ENCODE measurements at places on chromosomes 7 and 10.

GRCh38 chr10:76403912-76404311 lies 972.5 kb downstream of the LRMDA start:
- DNase-seq: peak; percentile 10

DNA sequence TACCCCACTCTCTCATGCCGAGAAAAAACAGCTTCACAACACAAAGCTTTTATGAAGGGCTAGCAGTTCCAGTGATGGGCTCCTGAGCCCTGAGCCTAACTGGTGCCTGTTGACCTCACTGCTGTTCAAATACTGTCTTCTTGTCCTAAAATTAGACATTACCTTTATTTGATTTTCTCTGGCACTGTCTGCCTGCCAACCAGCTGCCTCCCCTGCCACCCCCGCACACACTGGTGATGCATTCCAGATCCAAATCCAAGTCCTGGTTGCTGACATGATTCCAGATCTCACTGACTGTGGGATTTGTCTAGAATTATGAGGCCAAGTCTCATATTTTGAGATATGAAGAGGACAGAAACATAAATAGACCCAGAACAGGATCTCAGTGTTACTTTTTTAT lies 816.2 kb downstream of the NRG3 start:
- no peak for DNase-seq

GRCh38 chr7:1886361-1887064 lies 216.4 kb downstream of the ELFN1 start:
- DNase-seq: no peak

- no peak for DNase-seq
Measured at GRCh38 chr10:44993226-44993921, 7.3 kb upstream of the ZNF22 start.

- peak; percentile 32 for DNase-seq
Measured at GRCh38 chr10:105658696-105659095, 1017.6 kb downstream of the SORCS3 start.

DNA sequence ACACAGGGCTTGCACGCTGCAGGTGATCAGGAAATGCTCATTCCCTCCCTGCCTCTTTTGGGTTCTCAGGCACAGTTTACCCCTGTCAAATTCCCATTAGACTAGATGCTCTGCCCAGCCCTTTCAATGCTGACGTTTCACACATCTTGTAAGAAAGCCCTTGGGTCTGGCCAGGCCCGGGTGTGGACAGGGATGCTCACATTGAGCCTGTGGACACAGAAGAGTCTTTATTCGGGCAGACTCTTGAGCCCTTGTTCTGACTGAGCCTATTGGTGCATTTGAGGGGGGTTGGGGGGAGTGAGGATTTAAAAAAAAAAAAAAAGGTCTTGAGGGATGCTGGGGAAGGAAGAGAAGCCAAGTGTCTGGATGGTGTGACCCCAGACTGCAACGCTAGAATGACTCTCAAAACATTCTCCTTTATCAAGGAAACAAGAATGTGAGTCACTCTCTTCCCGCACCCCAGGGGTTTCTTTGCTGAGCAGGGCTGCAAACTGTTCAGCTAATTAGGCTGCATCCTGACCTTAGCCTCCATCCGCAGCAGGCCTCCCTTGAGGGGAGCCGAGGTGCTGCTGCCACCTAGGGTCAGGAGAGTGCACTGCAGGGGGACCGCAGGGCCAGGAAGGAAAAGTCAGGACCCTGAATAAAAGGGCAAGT lies 53.6 kb upstream of the TMEM72 start:
- DNase-seq: peak; percentile 94

GRCh38 chr10:5659702-5660528 lies 6.5 kb downstream of the ASB13 start:
- peak; percentile 88 for DNase-seq

DNA sequence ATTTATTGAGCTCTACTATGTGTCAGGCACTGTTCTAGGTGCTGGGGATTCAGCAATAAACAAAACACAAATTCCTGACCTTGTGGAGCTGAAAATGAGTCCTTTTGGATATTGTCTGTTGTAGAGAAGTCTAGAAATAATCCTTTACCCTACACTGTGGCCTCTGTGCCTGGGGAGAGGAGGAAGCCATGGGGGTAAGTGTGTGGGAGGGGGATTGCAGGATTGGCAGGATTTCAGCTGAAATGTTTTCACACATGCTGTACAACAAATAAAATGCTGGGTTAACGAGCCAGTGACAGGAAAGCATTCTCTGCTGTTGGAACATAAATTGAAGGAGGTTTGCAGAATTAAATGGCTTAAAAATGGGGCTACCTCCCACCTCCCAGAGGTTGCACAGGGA lies 189.4 kb downstream of the FANK1 start:
- DNase-seq: no peak

- no peak for DNase-seq
Measured at GRCh38 chr10:31073996-31074721, 42.5 kb upstream of the ZNF438 start.

GRCh38 chr7:94368371-94368791 lies 26.3 kb upstream of the COL1A2 start:
- DNase-seq: peak; percentile 58

DNA sequence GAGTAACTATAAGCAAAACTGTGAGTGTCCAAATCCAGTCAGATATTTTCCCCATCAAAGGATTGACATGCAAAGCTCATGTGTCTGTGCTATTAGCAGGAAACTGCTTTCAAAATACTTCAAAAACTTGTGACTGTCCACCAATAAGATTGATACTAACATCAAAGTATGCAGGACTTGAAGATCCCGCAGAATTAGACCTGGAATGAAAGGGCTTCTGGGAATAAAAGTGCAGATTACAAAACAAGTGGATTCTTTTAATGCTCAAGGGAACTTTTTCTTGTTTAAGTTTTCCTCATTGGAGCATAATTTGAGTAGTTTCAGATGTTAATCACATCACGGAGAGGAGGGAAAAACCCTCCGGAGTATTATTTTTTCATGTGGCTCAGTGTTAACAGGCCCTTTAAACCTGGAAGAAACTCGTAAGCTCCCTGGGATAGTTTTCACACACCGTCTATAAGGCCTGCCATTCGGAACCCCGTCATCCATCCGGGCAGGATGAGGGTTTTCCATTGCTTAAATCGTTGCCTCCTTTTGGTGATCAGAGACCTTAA lies 33.9 kb upstream of the MKX start:
- no peak for DNase-seq

DNA sequence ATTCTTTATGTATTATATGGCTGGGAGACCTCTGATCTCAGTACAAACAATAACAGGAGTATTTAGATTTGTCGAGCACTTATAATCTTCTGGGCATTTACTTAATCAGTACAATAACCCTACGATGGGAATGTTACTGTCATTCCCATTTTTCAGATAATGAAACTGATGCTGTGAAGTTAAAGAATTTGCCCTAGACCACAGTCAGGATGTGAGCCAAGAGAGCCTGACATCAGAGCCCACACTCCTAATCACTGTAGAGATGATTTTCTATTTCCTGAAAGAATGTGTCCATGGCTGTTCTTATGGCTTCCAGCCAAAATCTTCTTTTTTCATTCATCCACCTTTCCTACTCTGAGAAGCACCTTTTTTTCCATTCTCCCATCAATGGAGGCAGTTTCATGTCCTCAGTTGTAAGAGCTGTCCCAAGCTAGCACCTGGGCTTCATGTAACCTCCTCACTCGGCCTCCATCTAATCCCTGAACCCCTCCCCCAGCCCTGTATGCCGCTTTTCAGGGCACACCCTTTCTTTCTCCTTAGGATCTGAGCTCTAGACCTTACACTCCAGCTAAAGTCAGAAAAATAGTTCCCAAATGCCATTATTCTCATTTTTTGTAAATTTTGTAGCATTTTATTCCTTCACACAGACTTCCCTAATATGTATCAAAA lies 12.2 kb upstream of the CAV1 start:
- peak; percentile 76 for DNase-seq

- DNase-seq: no peak
Measured at GRCh38 chr7:128874140-128875031, 11.7 kb downstream of the ATP6V1F start.

DNA sequence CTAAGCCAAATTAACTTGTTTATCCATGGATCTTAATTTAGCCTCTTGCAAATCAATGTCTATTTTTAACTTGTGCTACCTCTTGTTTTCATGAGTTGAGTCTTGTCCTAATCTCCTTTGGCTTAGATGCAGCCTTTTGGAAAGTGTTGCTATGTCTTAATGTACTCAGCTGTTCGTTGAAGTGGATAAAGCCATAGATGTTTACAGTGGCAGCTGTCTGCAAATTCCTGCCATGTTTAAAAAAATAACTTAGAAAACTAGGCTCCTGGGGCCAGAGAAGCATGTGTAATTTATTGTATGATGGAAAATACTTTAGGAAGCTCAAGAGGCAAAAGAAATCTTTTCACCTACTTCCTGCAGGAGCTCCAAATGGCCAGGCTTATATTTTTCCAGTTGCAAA lies 253.1 kb upstream of the RHOBTB1 start:
- DNase-seq: no peak

GRCh38 chr7:100190048-100190711 lies 12.5 kb downstream of the STAG3 start:
- peak; percentile 63 for DNase-seq

DNA sequence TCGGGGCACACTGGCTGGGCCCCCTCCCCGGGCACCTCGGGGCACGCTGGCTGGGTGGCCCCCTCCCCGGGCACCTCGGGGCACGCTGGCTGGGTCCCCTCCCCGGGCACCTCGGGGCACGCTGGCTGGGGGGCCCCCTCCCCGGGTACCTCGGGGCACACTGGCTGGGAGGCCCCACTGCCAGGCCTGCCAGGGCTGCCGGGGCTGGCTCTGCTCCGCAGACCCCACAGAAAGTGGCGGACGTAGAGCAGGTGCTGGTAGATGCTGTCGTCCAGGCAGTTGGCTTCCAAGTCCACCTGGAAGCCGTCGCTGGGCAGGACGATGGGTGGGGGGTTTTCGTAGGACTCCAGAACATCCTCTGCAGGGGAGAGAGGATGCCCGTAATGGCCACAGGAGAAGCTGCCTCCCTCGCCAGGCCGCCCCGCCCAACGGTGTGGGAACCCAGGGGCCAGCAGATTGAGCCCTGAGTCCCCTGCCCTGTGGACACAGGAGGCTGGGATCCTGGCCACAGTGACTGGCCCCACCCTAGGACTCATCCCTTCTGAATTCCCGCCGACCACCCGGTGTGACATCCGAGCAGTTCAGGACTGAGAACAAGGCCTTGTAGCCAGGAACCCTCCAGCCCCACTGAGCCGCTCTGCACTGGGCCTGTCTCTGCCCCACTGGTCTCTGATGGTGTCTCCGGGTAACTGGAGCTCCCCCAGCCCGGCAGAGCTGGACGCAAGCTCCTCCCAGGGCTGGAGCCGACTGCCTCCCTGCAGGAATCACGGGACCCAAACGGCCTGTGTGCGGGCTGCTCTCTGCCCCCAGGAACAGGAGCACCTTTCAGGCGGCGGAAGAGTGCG lies 28.2 kb downstream of the AP5Z1 start:
- no peak for DNase-seq

GRCh38 chr10:42783181-42783549 lies 570 bp downstream of the BMS1 start:
- DNase-seq: peak; percentile 68

DNA sequence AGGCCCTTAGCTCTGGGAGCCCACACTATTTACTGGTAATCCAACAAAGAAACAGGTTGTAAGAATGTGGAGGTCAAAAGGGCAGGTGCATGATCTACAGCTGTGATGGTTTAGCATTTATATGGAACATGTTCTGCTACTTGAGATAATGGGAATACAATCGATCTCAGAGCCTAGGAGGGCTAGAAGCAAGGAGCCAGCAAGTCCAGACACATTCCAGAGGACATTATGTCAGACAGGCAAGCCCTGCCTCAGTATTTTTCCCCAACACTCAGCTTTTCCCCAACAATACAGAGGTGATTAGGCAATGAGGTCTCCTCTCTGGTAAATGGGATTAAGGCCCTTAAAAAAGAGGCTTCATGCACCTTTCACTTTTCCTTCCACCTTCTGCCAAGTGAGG lies 21.4 kb upstream of the GNAT3 start:
- no peak for DNase-seq

- DNase-seq: peak; percentile 19
Measured at GRCh38 chr7:15853832-15854470, 167.5 kb upstream of the MEOX2 start.

GRCh38 chr10:78579995-78580394 lies 488.8 kb upstream of the ZMIZ1 start:
- DNase-seq: no peak

DNA sequence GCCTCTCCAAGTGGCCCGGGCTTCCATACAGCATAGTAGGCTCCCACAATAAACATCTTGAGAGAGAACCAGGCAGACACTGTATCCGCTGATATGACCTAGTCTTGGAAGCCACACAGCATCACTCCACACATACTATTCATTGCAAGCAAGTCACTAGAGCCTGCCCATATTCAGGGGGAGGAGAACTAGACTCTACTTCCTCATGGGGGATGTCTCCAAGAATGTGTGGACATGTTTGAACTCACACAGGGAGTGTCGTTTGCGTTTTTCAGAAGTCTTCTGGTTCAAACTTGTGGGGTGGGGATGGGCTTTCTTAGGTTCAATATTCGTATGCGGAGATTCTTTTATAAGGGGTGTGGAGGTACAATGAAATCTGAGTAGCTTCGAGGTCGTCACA lies 232.6 kb upstream of the HABP2 start:
- no peak for DNase-seq

DNA sequence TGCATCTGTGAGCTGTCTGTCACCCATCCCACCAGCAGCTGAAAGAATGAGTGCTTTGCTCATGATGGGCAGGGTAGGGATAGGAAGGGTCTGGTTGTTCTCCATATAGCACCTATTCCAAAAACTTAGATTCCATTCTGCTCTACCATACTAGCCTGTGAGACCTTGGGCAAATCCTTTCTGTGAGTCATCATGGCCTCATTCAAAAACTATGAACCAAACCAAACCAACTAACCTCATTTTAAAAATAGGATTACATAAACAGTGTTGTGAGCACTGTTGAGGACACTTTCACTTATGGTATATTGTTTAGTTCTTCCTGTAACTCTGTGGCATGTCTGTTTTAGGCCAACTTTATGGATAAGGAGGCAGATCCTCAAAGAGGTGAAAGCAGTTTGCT lies 30.9 kb upstream of the STEAP4 start:
- DNase-seq: peak; percentile 25

DNA sequence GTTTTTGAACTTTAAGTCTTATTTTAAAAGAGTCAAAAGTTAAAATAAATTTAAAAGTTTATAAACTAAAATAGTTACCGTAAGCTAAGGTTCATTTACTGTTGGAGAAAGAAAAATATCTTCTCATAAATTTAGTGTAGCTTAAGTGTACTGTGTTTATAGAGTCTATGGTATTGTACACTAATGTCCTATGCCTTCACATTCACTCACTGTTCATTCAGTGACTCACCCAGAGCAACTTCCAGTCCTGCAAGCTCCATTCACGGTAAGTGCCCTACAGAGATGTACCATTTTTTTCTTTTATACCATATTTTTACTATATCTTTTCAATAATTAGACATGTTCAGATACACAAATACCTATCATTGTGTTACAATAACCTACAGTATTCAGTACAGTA lies 97.6 kb downstream of the PTN start:
- peak; percentile 28 for DNase-seq

DNA sequence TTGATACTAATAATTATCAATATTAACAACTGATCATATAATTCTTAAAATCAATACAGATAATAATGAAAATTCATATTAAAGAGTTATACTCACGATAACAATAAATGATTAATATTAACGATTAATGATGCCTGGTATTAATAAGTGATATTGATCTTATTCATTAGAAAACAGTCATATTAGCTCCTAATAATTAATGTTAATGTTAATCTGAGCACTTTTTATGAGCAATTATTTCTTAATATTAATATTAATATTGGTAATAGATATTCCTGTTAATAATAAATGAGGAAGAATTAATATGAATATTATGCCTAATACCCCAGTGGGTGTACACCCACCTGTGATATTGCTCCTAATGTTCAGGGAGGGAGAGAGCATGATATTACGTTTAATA lies 23.6 kb downstream of the MEIG1 start:
- DNase-seq: no peak
